ENCODE measurements at places on chromosomes 3 and 15.

- DNase-seq, result no peak
Measured at GRCh38 chr3:40265181-40265580, 44.3 kb upstream of the EIF1B start.

GRCh38 chr15:85766001-85766831, 28.5 kb downstream of the KLHL25 start:
- no peak for DNase-seq

GRCh38 chr15:45112143-45112590, 1.8 kb downstream of the DUOX2 start:
- no peak for DNase-seq

GRCh38 chr3:113794526-113794925, 44.1 kb upstream of the GRAMD1C start:
- no peak for DNase-seq

GRCh38 chr15:70099967-70100473, 2.3 kb upstream of the TLE3 start:
- no peak for DNase-seq

GRCh38 chr3:159266779-159267178, 464.9 kb downstream of the MFSD1 start:
- DNase-seq, result no peak

Measured in activated naive CD4-positive, alpha-beta T cell (primary cell).